Neuronal stem cell (in vitro differentiated cells): ENCODE measurements at places on chromosomes 6 and 20.
A peak's percentile ranks its signal among the peaks of the same experiment; 100 is the strongest.

- no peak overlapping the region for H3K4me3 ChIP-seq
- no peaks in the 10 kb centered on the region for H3K27me3 ChIP-seq
- no peak overlapping the region for H3K27ac ChIP-seq
- no peak for DNase-seq
- no peaks in the 10 kb centered on the region for H3K4me1 ChIP-seq
Observed at GRCh38 chr6:32614366-32615081, 22.7 kb upstream of the HLA-DQA1 start.

GRCh38 chr6:61745994-61746393 is 540.0 kb downstream of the KHDRBS2 start:
- H3K27me3 ChIP-seq, result no peaks in the 10 kb centered on the region
- no peak overlapping the region for H3K4me3 ChIP-seq
- no peak overlapping the region for H3K27ac ChIP-seq

- no peak for DNase-seq
- H3K27ac ChIP-seq, result no peak overlapping the region
- H3K4me3 ChIP-seq, result no peak overlapping the region
- no peaks in the 10 kb centered on the region for H3K4me1 ChIP-seq
Observed at GRCh38 chr20:25009218-25010145, 16.9 kb upstream of the APMAP start.

DNA sequence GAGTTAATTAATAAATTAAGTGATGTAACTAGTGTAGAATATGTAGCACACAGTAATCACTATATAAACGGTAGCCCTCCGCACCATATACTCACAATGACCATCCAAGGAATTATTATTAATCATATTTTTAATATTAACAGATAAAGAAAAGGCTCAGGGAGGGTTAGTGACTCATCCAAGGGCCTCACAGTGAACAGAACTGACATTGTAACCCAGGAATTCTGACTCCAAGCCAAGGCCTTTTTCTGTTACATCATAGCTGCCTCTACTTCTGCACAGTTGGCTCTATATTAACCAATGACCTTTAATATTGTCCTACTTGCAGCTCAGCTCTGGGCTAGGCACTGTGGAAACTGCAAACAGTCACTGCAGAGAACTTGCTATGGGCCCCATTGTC is 117.5 kb upstream of the SIRPG start:
- no peak for DNase-seq
- no peak overlapping the region for H3K27ac ChIP-seq
- peaks cover 3% of the 10 kb centered on the region for H3K36me3 ChIP-seq
- no peak overlapping the region for H3K4me3 ChIP-seq
- H3K27me3 ChIP-seq, result no peaks in the 10 kb centered on the region

DNA sequence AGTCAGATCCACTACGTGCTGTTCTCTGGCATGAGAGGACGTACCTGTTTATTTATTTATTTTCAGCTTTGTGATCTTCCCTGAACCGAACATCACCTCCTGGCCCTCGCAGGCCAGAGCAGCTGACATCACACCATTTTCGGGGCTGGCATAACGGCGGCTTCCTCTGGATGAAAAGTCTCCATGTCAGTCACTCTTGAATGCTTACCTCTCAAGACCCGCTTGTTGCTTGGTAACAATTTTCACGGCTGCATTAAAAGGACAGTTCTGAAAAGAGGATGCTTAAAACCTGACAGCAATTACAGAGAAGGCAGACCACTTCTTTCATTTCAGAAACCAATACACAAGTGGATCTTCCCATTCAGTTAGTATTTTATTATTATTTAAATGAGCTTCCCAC is 159.8 kb upstream of the CDH4 start:
- peaks cover 11% of the 10 kb centered on the region for H3K27me3 ChIP-seq
- no peak overlapping the region for H3K4me3 ChIP-seq
- no peak overlapping the region for H3K27ac ChIP-seq
- DNase-seq, result no peak
- no peaks in the 10 kb centered on the region for H3K36me3 ChIP-seq

GRCh38 chr6:11149551-11149950 is 38.0 kb upstream of the ERVFRD-1 start:
- no peak overlapping the region for H3K4me3 ChIP-seq
- H3K27me3 ChIP-seq, result no peaks in the 10 kb centered on the region
- H3K36me3 ChIP-seq, result no peaks in the 10 kb centered on the region
- no peak for DNase-seq

GRCh38 chr6:148192310-148192709 is 150.3 kb upstream of the SASH1 start:
- H3K36me3 ChIP-seq, result no peaks in the 10 kb centered on the region
- no peak overlapping the region for H3K4me3 ChIP-seq
- DNase-seq, result no peak
- H3K4me1 ChIP-seq, result no peaks in the 10 kb centered on the region
- H3K27ac ChIP-seq, result no peak overlapping the region

DNA sequence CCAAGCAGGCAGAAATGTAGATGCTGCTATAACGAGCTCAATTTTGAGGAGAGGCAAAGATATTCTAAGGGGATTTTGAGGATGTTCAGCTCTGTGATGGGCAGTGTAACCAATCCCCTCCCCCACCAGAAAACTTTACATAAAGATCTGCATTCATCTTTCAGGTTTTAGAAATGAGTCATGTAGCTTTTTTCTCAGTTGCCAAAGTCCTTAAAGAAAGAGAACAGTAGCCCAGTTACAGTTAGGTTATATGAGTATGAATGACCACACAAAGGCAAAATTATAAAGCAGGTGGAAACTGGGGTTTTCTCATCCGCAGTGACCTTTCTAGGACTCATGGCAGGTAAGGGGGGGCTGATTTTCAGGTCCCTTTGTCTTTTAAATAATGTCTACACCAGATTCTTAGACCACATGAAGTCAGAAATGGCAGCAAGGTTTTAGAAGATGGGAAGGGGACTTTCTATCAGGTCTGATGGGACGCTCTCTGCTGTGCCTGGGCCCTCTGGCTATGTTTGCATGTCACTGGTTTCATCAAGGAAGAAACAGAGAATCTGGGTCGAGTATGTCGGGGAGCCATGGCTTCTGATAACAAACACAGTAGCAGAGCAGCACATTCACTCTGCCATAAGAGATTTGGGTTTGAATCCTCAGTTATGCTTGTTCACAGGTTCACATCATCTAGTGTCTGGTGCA is 94.7 kb downstream of the CLIC5 start:
- no peak overlapping the region for H3K27ac ChIP-seq
- DNase-seq, result no peak
- H3K4me3 ChIP-seq, result no peak overlapping the region
- H3K27me3 ChIP-seq, result no peaks in the 10 kb centered on the region
- H3K36me3 ChIP-seq, result no peaks in the 10 kb centered on the region

GRCh38 chr20:48592107-48592940 is 235.5 kb downstream of the PREX1 start:
- H3K27me3 ChIP-seq, result no peaks in the 10 kb centered on the region
- no peaks in the 10 kb centered on the region for H3K36me3 ChIP-seq
- H3K4me3 ChIP-seq, result no peak overlapping the region
- H3K4me1 ChIP-seq, result no peaks in the 10 kb centered on the region
- no peak for DNase-seq

- H3K4me1 ChIP-seq, result peaks cover 4% of the 10 kb centered on the region
- H3K36me3 ChIP-seq, result no peaks in the 10 kb centered on the region
- peak overlapping the region; percentile 14 for H3K4me3 ChIP-seq
- no peak overlapping the region for H3K27ac ChIP-seq
- no peaks in the 10 kb centered on the region for H3K27me3 ChIP-seq
- peak; percentile 32 for DNase-seq
Observed at GRCh38 chr6:148874698-148875293, 128.0 kb downstream of the UST start.
